Activated naive CD4-positive, alpha-beta T cell treated with anti-CD3 and anti-CD28 coated beads, Interleukin-2, amount 50 U/mL, for 72 hours (primary cell): ENCODE measurements at places on chromosomes 4 and X. TPM values are rescaled to one million over a fixed set of nuclear protein-coding genes. Genes with fewer than 3 reads are reported as not detected.

GRCh38 chr4:124641715-124642381 is 70.7 kb downstream of the ANKRD50 start:
- DNase-seq, result no peak

GRCh38 chrX:12137951-12138360 is 317 bp upstream of the FRMPD4 start:
- no peak for DNase-seq

GRCh38 chr4:85498068-85498733 is 23.3 kb downstream of the ARHGAP24 start:
- no peak for DNase-seq

DNA sequence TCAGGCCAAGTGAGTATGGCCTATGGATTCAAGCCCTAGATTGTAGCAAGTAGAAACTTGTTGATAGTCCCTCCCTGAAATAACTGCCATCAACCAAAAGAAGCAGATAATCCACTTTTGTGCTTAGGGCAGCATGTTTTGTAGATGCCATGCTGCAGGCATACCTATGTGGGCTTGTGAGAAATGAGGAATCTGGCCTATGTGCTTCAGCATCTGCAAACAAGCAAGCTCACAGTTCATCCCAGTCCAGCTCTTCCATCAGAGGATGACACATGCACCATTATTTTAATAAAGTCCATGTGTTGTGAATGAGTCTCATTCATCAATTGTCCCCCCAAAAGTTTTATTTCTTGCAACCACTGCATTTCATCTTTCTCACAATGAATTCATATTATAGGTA is 421.9 kb upstream of the DIPK2B start:
- DNase-seq, result no peak

DNA sequence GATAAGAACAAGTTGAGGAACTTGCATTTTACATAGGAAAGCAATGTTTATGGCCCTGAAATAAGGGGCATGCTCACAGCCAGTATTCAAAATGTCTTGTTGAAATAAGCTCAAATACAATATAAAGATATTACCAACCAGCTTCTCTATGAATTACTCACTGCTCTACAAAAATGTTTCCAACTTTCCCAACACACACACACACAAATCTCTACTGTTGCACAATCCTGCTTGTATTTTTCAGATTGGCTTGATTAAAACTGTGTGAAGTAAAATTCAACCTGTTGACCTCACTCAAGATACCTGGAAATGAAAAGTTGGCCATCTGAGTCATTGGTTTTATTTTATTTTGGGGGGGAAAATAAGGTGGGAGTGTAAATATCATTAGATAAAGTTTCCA is 128.6 kb downstream of the CHIC2 start:
- DNase-seq, result no peak

RAB9B gene
- 0.41 TPM for total RNA-seq

TMEM129 gene
- 12.7 TPM for total RNA-seq

DCX gene
- not detected for total RNA-seq

CLDN22 gene
- not detected for total RNA-seq

LRRC66 gene
- 0.07 TPM for total RNA-seq

PRRG1 gene
- total RNA-seq, result not detected
